ENCODE measurements at places on chromosomes 3 and 15. TPM values are rescaled to one million over a fixed set of nuclear protein-coding genes. Genes with fewer than 3 reads are reported as not detected.

Gene PARP15
- total RNA-seq = 4.0 TPM

GRCh38 chr3:161890147-161890625, 393.6 kb downstream of the OTOL1 start:
- DNase-seq = no peak

Gene NPAP1
- total RNA-seq = not detected

Gene GOLGA6D
- not detected for total RNA-seq

DNA sequence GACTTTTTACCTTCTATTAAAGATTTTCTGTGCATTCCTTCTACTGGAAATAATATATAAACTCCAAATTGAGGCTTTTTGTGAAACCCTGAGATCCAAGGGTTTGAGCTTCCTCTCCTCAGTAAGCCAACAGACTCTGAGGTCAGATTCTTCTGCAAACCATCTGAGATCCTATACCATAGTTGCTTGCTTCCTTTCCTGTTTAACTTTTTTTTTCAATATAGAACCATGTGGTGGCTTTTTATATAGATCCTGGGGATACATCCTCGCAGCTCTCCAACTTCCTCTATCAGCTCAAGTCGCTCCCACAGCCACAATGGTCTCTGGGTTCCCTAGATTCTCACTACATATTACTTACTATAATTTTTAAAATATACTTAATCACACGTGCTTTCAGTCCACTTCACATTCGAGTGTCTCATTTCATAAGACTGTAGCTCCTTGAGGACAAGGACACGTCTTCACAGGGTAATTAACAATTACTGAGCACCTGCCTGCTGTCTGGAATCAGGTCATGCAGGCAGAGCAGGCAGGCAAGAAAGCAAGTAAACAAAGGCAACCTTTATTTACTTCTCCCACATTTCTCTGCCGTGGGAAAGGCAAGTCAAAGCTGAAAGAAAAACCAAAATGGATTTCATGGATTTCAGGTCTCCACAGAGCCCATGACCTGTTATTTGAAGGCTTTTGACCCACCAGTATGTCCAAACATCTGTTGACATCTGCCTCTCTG, 941.5 kb downstream of the FHIT start:
- DNase-seq = no peak

DNA sequence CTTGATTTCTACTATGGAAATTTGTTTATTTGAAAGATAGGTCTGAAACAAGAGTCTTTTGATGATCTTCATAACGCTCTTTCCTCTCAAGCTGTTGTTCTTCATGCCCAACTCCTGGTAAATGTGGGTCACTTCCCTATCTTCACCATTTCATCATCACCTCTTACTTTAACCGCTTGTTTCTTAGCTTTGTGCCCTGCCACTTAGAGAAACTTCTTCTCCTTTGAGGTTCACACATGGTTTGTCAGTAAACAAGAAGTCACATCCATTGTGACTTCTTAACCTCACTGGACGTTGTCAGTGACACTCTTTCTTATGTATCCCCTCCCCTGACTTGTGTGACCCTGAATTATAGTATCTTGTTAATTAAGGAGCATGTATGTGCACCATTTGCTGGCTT, 16.9 kb upstream of the P2RY13 start:
- no peak for DNase-seq

DNA sequence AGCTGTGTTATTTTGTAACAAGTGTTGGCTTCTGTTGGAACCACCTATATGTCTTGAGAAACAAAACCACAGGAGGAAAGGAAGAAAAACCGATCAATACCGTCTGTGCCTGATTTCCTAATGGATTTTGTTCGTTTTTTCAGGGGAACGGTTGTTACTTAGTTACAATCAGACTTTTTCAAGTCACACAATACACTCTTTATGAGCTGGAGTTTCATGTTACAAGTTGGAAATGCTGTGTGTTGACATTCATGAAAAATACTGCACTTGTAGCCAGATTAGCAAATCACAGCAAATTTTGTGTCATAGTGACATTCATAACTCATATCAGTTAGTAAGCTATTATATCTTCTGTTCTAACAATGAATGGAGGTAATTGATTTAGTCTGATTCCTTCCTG, 78.9 kb downstream of the SLTM start:
- no peak for DNase-seq

GRCh38 chr15:78131295-78132061, at the start of gene CIB2:
CIB2 (minus strand) TSS chr15:78131445; CDS start chr15:78131215, 230 bp downstream.
- DNase-seq = no peak

DNA sequence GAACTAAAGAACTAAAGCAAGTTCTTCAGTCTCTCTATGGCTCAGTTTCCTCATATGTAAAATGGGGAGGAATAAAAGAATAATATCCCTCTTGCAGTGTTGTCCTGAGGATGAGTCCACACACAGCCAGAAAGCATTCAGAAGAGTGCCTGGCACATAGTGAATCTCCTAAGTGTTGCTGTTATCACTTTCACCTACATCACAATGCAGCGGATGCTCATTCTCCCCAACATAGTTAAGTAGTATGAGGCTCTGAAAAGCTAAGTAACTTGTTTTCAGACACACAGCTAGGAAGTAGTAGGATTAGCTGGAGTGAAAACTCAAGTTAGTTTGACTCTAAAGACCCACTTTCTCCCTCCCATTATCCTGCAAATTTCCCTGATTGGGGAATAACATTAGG, 9.1 kb upstream of the USP3 start:
- no peak for DNase-seq

DNA sequence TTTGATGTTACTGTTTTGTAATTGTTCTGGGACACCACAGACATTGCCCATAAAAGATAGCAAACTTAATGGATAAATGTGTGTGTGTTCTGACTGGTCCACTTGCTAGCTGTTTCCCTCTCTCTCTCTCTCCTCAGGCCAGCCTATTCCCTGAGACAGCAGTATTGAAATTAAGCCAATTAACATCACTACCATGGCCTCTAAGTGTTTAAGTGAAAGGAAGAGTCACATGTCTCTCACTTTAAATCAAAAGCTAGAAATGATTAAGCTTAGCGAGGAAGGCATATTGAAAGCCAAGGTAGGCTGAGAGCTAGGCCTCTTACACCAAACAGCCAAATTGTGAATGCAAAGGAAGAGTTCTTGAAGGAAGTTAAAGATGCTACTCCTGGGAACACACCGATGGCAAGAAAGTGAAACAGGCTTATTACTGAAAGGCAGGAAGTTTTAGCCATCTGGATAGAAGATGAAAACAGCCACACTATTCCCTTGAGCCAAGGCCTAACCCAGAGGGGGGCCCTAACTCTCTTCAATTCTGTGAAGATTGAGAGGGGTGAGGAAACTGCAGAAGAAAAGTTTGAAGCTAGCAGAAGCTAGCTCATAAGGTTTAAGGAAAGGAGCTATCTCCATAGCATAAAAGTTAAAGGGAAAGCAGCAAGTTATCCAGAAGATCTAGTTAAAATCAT, 295.1 kb downstream of the CHST2 start:
- DNase-seq = no peak

Gene SLC24A5
- not detected for total RNA-seq

DNA sequence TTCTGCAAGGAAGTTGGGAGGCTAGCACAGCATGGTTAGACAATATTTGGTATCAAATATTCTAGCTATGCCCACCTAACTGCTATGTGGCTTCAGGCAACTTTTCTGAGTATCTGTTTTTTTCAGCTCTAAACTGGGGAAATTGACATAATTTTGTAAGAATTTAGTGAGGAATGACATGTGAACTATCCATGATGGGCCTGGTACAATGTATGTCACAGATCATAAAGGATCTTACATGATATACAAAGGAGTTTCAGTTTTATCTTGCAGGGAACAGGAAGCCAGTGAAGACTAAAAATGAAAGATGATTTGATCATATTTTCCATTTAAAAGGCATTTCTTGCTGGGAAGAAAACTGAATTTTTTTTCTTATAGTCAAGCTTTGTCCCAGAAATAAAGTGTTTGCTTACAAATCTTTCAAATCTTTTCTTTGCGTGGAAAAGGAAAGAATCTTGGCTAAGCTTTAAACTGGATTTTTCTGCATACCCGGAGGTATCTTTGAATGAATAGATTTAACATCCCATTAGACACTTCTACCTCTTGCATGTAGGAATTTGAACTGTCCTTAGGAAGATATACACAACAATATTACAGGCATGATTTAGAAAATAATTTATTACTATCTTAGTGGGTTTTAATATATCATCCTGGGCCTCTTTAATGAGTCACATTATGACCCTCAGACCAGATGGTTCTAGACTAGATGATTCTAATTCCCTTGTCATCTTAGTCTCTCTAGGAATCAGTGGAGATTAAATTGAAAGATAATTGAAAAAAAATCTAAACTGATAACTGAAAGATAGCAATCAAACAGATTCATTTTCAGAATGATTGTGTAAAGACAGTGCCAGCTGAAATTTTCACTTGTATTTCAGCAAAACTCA, 436.0 kb upstream of the THBS1 start:
- no peak for DNase-seq

Gene SCN5A
- 14.4 TPM for total RNA-seq

- no peak for DNase-seq
These were observed 77.0 kb upstream of the HEG1 start for GRCh38 chr3:125132815-125133214.

Gene GPR27
- 1.3 TPM for total RNA-seq

Gene BOC
- total RNA-seq = 33.4 TPM

Gene NUSAP1
- 1.4 TPM for total RNA-seq

Gene TM6SF1
- total RNA-seq = 11.0 TPM

GRCh38 chr3:78116874-78117273, 1077.0 kb downstream of the ROBO2 start:
- no peak for DNase-seq

Gene STARD5
- total RNA-seq = 7.3 TPM

GRCh38 chr3:175294793-175295192, 435.7 kb downstream of the NAALADL2 start:
- DNase-seq = no peak
